Vagina (tissue), 2 donors: ENCODE measurements at places on chromosomes 16 and 17.

GRCh38 chr17:49570540-49571242, 5.0 kb upstream of the NXPH3 start:
- DNase-seq = no peak

DNA sequence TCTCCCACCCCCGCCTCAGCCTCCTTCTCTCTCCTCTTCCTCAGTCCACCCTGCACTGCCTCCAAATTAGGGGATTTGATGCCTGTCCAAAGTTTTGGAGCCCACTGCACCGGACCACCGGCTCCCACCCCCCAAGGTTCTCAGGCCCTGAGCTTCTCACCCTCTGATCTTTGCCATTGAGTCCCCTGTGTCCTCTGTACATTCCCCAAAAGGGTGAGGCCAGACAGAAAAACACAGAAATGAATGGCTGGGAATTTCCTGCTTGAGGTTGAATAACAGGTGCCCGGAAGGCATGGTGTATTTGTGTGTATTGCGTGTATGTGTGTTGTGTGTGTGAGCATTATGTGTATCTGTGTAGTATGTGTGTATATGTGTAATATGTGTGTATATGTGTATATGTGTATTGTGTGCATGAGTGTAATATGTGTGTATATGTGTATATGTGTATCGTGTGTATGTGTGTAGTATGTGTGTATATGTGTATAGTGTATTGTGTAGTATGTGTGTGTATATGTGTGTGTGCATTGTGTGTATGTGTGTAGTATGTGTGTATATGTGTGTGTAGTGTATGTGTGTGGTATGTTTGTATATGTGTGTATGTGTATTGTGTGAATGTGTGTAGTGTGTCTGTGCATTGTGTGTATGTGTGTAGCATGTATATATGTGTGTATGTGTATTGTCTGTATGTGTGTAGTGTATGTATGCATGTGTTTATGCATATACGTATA, 16.0 kb upstream of the CCL17 start:
- DNase-seq = no peak

GRCh38 chr17:73957564-73957963, 245.9 kb upstream of the RPL38 start:
- no peak for DNase-seq

GRCh38 chr16:88904676-88905365, 38.4 kb upstream of the PABPN1L start:
- DNase-seq = no peak

DNA sequence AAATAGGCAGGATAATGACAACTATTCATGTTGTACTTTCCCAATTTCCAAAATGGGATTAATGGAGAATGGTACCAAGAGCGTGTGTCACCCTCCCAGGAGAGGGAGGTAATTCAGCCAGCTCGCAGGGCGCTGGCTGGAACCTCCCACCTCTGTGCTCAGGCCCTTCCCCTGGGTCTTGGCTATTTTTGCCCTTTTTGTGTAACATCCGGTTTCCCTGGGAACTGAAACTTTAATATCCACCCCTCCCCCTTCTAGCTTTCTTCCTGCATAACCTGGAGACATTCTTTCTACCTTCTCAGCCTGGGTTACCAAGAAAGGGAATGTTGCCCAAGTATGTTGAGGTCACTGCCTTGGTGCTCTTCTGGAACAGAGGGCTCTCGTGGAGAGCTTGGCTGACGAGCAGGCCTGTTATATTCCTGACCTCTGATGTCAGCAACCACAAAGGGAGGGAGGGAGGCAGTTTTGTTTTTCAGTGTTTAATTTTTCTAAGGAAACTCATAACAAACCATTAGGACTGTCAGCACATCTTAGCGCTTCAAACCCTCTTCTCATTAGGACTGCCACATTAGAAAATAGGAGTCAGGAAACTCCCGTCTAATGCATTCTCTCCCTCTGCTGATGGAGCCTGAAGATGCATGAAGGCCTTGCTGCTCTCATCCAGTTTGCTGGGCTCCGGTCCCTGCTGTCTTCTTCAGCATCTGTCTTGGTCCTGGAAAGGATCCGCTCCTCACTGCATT, 25.6 kb downstream of the ITGB3 start:
- DNase-seq = no peak

- no peak for DNase-seq
Measured at GRCh38 chr17:82583720-82584234, 64.2 kb downstream of the FOXK2 start.

DNA sequence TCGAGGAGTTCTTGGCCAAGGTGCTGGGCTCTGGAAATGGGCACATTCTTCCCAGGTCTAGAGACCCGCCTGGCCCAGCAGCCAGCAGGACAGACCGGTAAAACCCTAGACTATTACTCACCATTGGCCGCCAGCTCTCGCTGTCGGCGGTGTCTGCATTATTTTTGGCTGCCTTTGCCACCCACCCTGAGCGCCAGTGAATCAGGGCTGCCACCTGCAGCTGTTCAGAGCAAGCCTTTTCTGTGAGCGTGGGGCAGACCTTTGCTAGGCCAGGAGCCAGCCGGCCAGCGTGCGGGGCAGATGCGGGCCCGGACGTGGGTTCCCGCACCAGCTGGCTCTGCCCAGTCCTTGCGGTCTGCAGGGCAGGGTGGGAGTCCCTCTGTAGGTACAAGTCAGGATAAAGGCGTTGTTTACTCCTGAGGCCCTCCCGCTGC, 15.8 kb upstream of the CLEC18A start:
- DNase-seq = no peak

GRCh38 chr16:10502776-10503175, 77.6 kb downstream of the EMP2 start:
- DNase-seq = no peak

DNA sequence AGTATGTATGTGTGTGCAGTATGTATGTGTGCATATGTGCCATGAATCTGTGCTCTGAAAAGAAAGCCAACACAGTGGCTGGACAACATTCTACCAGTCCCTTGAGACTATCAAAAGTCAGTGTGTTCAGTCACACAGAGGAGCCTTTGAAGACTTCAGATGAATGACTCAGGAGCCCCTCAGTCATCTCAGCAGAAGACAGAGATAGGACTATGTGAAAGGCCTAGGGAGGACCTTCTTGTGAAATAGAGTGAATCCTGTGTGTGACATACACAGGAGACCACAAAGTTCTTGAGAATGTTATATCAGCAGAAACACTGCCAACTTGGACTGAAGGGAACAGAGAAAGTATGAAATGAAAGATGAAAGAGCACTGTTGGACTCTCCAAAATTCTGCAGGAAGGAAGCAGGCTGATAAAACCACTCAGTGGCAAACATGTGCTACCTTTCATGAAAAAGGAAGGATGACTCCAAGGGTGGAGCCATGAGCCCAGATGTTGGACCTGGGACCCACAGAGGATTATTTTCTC, 108.4 kb downstream of the METRNL start:
- no peak for DNase-seq

GRCh38 chr17:50199803-50200456, 1.5 kb downstream of the COL1A1 start:
- DNase-seq = no peak

DNA sequence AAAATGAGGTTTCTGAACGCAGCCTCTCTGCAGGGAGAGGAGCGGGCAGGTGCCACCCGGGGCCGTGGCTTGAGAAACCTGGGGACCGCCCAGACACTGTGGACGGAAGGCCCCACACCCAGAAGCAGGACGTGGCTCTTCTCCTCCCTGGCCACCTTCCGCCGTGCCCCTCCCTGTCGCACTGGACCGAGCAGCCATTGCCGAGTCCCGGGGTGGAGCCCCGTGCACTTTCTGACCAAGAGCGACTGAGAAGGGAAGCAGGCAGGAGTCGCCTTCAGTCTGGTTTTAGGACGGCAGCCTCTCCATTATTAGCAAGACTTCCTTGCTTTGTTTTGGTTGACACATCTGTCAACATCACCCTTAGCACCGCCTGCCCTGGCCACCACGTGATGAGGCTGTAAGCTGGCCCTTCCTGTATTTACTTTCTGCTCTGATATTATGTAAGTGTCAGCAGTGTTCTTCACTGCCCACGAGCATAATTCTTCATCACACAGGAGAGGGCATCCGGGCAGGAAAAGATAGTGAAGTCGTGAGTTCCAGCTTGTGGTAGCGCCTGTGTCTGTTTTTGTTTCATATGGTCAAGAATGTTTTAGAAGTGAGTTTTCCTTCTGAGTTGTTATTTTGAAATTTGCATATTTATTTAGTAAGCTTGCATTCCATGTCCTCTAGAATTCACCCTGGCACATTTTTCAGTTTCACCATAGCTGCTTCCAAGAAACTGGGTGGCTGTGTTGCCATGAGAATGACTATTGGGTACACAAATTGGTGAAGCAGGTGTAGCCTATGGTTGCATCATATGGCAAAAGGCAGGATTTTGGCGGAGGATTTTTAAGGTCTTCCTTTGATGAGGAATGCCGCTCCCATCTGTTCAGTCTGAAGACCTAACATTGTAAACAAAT, 1.0 kb downstream of the HERPUD1 start:
- DNase-seq = no peak

DNA sequence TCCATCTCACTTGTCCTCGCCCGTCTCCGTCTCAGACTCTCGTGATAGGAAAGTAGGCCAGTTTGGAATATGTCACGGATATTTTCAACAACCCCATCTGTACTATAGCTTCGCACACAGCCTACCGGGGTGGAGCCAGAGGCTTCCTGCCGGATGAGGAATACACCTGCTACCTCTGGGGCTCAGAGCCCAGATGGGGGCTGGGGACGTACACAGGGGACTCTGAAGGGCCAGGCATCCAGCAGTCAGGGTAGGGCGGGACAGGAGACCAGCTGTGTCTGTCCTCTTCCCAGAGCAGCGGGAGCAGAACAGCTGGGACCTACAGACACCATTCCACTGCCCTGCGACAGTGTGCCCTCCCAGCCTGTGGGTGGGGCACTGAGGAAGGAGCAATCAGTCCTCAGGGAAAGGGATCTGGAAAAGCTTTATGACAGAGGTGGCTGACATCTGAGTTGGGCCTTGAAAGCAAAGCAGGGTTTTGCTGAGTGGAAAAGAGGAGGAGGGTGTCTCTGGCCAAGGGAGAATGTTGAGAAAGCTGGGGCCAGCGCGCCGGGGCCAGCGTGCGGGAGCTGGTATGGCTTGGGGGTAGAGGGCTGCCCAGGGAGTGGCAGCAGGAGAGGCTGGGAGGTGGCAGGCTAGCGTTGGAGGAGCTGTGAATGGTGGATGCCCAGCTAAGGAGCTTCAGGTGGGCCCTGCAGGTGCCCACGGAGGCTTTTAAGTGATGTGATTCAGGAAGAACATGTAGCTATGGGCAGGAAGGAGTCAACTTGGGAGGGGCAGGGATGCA, 11.5 kb upstream of the SRCIN1 start:
- DNase-seq = no peak

DNA sequence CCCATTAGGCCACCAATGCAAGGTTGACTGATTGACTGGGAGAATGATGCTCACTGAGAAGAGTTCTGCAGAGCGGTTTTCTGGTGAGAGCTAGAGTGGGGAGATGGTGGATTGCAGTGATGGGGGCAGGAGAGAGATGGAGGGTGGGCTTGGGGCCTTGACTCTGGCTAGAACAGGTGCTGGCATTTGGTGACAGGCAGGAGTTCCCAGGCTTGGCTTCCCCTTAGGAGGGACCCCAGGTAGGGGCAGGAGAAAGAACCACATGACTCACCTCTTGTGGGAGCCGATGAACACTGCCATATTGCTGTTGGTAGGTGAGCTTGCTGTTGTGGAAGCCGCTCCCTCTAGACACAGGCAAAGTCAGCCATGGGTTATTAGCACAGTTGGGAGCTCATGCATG, 8.0 kb downstream of the CD300LB start:
- DNase-seq = peak; percentile 40

DNA sequence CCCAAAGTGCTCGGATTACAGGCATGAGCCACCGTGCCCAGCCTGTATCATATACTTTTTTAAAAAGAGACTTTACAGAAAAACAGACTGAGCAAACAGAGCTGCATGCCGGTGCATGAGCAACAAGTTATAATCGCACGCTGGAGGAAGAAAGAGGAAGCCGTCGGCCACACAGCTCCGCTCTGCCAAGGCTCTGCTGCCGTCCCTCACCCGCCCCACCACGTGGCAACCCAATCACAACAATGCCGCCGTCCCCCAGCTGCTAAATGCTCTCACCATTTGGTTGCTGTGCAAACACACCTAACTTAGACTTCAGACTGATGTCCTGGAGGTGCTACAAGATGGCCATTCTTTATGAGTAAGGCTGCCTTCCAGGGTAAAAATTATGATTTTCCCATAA, 83.5 kb downstream of the ADCY9 start:
- no peak for DNase-seq

GRCh38 chr17:45640141-45640850, 143.8 kb upstream of the CRHR1 start:
- no peak for DNase-seq

GRCh38 chr16:3157229-3158025, 22.6 kb downstream of the ZNF213 start:
- no peak for DNase-seq

DNA sequence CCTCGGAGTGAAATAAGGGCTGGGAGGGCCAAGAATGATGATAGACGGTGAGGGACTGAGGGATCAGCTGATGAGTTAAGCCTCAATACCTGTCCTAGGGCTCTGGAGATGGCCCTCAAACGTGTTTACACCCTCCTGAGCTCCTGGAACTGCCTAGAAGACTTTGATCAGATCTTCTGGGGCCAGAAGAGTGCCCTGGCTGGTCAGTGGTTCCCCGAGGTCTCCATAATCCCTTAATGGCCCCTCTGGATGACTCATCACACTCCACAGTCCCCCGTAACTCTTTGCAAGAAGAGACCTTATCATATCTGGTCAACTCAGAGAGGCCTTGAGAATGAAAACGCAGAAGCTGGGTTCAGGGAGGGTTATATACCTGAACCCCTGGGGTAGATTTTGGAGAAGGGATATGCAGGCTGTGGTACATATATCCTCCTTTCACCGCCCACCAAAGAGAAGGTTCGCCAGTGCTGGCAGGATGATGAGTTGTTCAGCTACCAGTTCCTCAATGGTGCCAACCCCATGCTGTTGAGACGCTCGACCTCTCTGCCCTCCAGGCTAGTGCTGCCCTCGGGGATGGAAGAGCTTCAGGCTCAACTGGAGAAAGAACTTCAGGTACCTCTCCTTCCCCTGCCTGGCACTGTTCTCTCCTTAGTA, 3.1 kb downstream of the ALOX12 start:
- DNase-seq = no peak

DNA sequence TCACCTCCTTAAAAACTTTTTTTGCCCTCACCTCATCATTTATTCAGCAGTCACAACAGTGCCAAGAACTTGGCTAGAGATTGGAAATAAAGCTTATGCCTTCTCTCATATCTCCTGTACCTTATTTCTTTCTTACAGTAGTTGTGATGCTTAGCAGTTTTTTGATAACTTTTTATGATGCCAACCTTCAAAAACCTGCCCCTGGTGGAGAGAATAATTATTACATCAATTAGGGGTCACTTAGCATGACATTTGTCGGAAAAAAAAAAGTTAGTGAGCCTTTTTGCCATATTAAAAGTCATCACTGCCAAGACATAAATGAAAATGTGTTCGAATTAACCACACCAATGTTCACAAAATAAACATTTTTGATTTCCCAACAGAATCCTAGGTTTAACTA, 296.6 kb downstream of the WWOX start:
- DNase-seq = no peak
